ENCODE measurements at places on chromosomes 2 and 18.
A peak's percentile ranks its signal among the peaks of the same experiment; 100 is the strongest.

- DNase-seq = no peak
These were observed 703.0 kb downstream of the TMEM182 start for GRCh38 chr2:103464831-103465230.

GRCh38 chr2:15389895-15390294, 171.2 kb downstream of the NBAS start:
- DNase-seq = no peak

DNA sequence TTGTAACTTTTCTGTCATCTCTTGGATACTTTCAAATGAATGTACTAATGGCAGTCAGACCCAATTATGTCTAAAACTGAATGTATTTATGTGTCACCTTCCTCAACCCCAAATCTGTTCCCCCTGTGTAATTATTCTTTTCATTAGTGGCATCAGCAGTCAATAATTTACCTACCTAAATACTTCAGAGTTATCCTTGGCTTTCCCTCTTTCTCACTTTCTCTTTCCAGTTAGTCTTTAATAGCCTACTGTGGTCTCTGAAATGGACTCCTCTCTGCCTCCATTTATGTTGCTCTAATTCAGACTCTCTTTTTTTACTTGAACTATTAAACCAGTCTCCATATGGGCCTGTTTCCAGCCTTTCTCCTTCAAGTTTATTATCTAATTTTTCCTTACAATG, 21.0 kb downstream of the C18orf63 start:
- DNase-seq = no peak

GRCh38 chr2:74530239-74531187, 780 bp downstream of the HTRA2 start:
- peak; percentile 86 for DNase-seq

- no peak for DNase-seq
These were observed 371.6 kb downstream of the HRH4 start for GRCh38 chr18:24831871-24832665.

DNA sequence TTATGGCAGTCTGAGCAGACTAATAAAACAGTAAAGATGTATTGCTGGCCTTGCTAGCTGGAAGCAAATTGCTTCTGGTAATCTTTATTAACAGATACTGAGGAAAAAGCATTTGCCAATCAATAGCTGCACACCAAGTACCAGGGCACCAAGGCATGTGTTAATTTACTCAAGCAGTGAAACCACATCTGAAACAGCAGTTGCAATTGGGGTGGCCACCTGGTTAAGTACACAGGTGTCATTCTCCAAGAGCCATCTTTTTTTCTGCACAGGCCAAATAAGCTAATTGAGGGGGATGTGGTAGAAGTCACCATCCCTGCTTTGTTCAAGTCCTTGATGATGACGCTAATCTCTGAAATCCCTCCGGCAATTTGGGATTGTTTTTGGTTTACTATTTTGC, 8.6 kb upstream of the SEH1L start:
- no peak for DNase-seq

DNA sequence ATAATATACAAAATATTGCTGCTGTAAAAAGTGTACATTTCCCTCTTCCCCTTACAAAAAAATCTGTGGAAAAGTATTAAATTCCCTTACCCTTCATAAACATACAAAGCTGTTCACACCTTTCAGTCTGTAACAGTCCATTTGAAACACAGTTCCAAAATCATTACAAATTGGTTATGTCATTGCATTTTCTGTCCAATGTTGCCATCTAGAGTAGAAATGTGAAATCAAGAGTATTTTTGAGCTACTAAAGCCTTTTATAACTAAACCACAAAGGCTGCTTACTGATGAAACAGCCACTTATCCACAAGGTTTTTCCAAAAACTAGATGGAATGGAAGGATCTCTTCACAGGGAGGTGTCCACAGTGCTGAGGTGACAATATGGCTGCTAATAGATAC, 72.5 kb downstream of the SS18 start:
- peak; percentile 6 for DNase-seq

GRCh38 chr2:241861264-241861663, 2.6 kb upstream of the PDCD1 start:
- no peak for DNase-seq
